Tibial nerve (tissue), 4 donors: ENCODE measurements at places on chromosomes 1 and 21. TPM values are rescaled to one million over a fixed set of nuclear protein-coding genes. Genes with fewer than 3 reads are reported as not detected.

GRCh38 chr1:185291159-185291558, 25.9 kb downstream of the IVNS1ABP start:
- no peak for DNase-seq

- no peak for DNase-seq
Observed at GRCh38 chr1:116066868-116067565, 44.2 kb upstream of the MAB21L3 start.

DNA sequence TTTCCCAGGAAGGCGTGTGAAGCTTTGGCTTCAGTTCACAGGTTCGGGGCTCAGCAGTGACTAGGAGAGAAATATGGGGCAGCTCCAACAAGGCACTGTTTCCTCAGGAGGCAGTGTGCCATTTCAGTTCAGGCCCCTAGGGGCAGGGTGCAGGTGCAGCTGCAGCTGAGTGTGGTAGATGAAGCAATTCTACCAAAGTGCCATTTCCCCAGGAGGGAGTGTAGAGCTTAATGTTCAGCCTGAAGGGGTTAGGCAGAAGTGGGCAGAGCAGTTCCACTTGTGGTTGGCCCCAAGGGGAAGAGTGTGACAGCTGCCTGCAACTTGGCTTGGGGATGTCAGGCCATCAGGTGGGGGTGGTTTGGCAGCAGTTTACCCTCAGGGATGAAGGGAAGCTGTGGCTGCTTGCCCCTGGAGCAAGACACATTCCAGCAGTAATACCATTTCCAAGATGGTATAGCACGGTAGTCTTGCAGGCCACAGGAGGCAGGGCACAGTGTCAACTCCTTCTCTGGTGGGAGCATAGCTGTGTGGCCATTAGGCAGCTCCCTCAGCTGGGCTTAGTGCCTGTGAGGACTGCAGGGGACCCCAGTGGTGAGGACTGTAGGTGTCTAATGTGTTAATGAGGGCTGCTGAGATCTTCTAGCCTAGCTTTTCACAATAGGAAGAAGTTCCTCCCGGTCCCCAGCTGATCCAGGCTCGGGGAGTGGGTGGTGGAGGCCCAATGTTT, 34.7 kb downstream of the RGSL1 start:
- no peak for DNase-seq

The EGLN1 gene
- total RNA-seq: 57.5 TPM

The ZZZ3 gene
- total RNA-seq: 49.6 TPM

The SH3GLB1 gene
- 37.7 TPM for total RNA-seq

DNA sequence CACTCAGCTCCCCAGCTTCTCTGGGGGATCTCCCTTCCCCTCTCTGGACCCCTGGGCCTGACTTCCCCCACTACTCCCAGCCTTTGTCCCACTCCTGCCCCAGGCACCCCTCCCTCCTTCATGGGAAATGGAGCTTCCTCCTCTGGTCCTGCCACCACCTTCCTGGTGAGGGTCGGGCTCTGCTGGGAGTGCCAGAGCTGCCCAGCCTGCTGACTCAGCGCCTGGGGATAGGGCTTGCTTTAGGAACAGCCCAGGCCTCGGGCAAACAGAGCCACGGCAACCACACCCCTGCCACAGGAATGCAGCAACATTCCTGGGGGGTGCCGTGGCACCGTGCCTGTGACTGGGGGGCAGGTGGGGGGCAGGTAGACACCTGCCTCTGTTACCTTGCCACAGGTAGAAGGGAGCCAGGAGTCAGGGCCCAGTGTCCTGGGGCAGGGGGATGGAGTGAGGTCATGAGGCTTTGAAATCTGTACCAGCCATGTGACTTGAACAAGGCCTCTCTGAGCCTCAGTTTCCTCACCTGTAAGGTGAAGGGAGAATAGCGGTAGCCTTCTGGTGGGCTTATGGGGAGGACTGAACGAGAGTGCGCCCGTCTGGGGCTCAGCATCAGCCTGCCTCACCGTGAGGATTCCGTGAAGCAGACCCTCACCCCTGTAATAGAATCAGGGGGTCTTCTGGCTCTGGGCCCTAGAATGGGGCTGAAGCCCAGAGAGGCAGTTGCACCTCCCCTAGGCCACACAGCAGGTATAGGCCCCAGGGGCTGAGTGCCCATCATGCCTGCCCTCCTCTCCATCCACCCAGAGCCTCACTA, 17.8 kb upstream of the EPHA2 start:
- no peak for DNase-seq

The CRYAA gene
- not detected for total RNA-seq

DNA sequence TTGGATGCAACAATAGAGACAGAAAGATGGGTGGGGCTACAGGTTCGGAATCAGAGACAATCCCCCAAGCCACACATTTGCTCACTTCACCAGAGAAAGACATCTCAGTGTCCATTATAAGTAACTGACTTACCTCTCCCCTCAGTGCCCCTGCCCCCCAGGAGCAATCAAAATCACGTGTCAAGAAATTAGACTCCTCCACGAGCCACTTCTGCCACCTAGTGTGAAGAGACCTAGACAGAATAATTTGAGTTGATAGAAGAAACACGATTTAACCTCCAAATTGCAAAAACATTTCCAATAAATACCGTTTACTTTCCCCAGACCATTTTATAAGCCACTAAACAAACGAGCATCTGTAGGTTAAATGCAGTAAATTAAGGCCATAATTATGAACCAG, 123.2 kb downstream of the SLC30A10 start:
- DNase-seq: no peak

GRCh38 chr1:170498876-170499275, 33.1 kb upstream of the GORAB start:
- DNase-seq: no peak

- DNase-seq: no peak
Observed at GRCh38 chr1:75079538-75080290, 54.5 kb upstream of the LHX8 start.

- DNase-seq: no peak
Observed at GRCh38 chr1:16286122-16286521, 49.1 kb upstream of the CPLANE2 start.

DNA sequence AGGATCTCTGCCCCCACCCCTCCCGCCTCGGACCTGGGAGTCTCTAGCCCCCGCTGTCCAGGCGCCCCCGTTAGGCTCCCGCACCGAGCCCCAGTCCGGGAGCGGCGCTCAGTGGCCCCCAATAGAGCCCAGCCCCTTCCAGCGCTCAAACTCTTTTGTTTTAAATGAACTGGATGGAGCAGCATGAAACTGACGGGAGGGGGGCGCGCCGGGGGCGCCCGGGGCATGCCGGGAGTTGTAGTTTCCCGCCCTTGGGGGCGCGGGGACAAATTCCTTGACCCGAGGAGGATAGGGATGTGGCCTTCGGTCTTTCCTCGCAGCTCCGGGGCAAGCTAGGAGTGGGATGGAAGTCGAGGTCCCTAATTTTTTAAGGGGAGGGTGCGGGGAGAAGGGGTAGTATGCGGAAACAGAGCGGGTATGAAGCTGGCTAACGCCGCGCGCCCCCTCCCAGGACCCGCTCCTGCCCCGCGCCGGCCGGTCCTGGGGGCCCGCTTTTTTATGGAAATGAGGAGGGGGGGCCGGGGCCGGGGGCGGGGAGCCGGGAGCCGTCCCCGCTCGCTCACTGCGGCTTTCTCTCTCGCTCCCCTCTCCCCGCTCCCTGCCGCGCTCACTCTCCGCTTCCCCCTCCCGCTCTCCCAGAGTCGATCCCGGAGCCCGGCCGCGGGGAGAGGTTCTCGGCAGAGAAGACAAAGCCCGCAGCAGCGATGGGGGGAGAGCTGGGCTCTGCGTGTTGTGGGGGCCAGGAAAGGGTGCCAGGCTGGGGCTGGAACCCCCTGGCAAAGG, at the start of gene MEX3A:
MEX3A (minus strand) TSS at position 157 of the 783 bp plus-strand sequence. CDS start 467 bp downstream, outside the sequence.
- DNase-seq: peak; percentile 61
